ENCODE measurements at places on chromosomes 7 and 10.
A peak's percentile ranks its signal among the peaks of the same experiment; 100 is the strongest.

GRCh38 chr7:68456469-68456868 lies 1141.8 kb upstream of the AUTS2 start:
- no peak for DNase-seq

DNA sequence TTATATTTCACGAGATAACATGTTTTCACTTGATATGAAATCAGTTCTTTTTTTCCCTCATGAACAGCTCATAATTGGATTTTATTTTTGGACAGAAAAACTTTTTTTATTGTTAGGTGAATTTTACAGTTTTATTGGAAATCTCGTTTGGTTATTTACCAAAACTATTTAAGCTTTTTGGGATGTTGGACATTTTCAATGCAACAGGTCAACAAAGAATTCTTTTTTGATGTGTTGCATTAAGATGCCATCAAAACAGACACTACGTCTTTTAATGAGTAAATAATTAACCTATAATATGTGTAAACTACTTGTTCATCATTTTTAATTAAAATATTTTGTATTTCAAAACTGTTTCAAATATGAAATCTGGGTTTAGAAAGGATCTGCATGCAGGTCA lies 5.3 kb downstream of the KMT2E start:
- no peak for DNase-seq

GRCh38 chr7:101668726-101669125 lies 39.6 kb upstream of the MYL10 start:
- DNase-seq: no peak

GRCh38 chr7:958221-959200 lies 4.0 kb upstream of the ADAP1 start:
- no peak for DNase-seq

GRCh38 chr10:14010769-14011574 lies 319.8 kb downstream of the FRMD4A start:
- no peak for DNase-seq

DNA sequence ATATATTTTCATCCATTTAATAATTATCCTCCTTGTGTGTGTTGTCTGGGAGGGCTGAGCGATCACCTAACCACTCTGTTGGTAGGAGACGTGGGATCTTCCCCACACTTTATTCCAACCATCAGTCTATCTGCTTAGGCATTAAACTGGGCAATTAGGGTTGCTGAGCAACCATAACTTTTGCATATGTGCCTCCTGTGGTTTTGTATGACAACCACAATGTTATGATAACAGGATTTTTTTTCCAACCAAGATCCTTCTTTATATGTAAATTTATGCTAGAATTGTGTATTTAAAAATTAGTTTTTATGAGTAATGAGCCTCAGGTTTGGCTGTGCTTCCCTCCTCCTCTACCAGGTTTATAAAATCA lies 495.0 kb upstream of the MGMT start:
- DNase-seq: no peak

- DNase-seq: no peak
Measured at GRCh38 chr10:12583891-12584595, 234.7 kb downstream of the CAMK1D start.

- DNase-seq: peak; percentile 78
Measured at GRCh38 chr10:102729029-102730026, 14.4 kb upstream of the WBP1L start.

DNA sequence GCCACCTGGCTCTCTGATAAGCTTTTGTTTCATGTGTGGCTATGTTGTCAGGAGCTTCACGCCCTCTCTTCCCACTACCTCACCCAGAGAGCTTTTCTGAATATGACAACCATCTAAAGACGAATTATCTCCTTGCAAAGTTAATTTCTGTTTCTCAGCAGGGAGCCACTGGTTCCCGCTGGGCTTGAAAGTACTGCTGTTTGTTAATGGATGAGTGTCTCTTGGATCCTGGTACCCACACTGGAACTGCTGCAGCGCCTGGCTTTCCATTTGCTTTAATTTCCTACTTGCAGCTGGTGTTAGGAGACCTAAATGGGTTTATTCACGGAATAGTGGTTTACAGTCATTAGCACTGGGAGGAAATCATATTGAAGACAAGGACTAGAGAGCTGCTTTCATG lies 267.9 kb upstream of the LRGUK start:
- no peak for DNase-seq

Data from Calu3 (cell line).